ENCODE measurements at places on chromosomes 6 and 20.

- no peak for DNase-seq
Measured at GRCh38 chr6:16576451-16577368, 184.6 kb downstream of the ATXN1 start.

- no peak for DNase-seq
Measured at GRCh38 chr20:6832811-6833210, 65.3 kb downstream of the BMP2 start.

DNA sequence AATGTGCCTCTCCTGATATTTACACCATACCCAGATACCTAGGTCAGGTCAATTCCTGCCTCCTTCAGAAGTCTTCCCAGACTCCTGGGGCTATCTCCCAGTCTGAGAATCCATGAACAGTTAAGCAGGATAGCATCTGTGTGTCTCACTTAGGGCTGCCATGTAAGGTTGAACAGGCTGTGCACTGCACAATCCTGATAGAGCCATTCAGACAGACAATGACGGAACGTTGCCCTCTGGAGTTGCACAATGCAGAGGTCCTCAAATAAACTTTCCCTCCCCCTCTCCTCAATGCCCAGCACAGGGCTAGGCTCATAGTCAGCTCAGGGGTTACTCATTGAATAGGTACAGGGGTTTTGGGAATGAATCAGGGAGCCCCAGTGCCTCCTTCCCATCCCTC lies 89.7 kb downstream of the CD40 start:
- no peak for DNase-seq

DNA sequence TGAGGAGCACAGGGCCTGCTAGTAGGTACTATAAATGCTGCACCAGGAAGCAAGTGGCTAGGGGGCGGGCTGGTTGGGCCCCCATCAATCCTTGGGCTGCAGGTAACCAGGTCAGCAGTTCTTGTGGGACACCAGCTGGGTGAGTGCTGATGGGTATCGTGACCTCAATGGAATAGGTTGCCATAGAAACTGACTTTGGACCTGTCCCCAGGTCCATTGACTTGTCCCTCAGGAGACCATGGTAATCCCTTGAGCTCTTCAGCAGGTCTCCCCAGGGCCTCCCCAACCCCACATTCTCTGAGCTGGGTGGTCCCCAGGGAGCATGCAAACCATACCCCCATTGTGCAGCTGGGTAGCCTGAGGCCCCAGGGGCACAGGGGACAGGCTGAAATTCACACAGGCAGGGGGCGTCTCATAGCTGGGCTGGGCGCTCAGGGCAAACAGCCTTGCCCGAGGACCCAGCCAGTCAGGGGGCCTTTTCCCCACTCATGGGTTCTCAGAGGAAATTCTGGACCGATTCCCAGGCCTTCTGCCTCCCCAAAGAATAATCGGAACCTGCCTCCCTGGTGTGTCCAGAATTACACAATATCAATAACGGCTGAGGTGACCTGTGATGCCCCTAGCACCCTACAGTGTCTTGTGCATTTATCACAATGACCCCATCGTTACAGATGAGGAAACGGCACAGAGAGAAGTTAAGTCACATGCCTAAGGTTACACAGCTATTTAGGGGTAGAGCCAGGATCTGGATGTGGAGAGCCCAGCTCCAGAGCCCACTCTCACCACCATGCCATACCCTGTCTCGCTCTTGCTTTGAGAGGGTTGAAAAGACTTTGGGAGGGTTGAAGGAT lies 35.9 kb downstream of the SRC start:
- no peak for DNase-seq

DNA sequence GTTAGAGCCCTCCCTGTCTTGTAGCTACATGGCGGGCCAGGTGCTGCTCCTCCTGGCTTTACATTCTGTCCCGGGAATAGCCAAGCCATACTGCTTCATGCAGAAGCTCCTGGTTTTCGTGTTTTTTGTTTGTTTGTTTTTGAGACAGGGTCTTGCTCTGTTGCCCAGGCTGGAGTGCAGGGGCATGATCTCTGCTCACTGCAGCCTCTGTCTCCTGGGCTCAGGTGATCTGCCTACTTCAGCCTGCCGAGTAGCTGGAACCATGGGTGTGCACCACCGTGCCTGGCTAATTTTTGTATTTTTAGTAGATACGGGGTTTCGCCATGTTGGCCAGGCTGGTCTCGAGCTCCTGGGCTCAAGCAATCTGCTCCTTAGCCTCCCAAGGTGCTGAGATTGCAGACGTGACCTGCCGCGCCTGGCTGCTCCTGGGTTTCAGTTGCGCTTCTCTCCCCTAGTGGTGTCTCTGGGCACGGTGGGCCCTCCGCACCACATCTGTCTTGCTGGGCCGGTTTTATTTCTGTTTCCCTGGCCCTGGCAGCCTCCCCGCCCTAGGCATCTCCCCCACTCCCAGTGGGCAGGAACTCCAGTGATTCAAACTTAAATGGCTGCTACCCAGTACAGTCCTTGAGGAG lies 12.9 kb downstream of the CDYL start:
- DNase-seq, result no peak

DNA sequence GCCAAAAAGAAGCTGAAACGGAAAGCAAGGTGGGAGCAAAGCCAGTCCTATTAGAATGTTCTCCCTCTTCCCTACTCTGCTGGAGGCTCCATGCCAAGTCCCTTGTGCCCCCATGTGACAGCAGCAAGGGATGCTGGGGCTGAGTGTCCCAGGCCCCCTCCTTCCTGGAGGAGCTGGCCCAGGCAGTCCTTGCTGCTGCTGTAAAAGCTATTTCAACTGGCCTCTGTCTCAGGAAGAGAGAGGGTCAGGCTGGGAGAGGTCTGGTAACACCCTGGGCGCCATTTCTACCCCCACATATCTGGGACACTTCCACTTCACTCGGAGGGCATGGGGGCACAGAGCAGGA lies 25.0 kb downstream of the TTBK1 start:
- peak; percentile 32 for DNase-seq

DNA sequence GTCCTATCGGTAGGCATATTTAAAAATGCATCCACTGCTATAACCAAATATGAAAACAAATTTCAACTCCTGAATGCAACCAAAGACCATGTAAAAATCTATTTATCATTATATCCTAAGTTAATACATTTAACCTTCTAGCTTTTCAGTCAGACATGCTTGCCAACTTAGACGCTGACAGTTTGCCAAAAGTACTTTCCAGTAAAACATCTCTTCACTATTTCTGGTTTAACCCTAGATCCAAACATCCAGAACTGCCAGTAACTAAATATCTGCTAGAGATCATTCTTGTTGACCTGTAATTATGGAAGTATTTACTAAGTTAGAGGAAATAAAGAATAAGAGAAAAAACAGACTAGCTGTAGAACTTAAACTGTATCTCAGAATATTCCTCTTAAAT lies 210.2 kb upstream of the THEMIS start:
- no peak for DNase-seq

GRCh38 chr6:15380351-15380750 lies 134.5 kb downstream of the JARID2 start:
- no peak for DNase-seq

DNA sequence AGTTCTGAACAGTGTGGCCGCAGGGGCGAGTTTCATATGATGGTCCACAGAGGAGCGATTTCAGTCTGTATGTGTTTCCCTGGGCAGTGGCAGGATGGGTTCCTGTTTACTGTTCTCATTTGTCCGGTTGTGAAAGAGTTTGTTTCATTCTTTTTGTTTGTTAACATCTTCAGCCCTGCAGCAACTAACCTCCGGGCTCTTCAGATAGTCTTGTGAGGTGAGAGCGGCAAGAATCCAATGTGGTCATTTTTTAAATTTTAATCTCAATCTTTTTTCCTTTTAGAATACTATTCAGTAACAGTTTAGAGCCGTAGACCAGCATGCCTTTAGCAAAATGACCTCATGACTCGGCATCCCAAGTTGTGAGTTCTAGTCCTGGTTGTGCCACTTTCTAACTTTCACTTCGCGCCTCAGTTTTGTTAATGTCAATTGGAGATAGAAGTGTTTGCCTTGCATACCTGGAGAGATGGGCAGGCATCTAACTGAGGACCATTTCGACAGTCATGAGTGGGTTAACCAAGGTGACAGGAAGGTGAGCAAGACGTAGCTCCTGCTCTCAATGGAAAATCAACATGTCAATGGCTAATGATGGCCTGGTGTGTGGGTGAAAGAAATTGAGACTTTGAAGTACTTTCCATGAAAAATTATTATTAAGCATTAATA lies 38.5 kb upstream of the PXDC1 start:
- DNase-seq, result no peak

- DNase-seq, result no peak
Measured at GRCh38 chr6:163288066-163288465, 126.5 kb upstream of the QKI start.

DNA sequence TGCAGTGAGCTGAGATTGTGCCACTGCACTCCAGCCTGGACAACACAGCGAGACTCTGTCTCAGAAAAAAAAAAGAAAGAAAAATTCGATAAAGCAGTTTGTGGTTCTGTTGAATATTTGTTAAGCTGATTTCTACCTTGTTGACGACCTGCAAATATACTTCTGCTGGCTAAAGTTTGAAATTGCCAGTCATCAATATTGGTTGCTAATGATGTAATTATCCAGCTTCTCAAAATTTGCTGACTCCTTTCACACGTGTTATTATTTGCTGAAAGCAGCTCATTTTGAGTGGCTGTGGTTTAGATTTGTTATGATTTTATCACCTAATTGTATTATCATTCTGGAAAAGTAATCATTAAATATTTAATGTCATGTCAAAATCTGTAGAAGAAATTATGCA lies 774.3 kb downstream of the QKI start:
- no peak for DNase-seq

- no peak for DNase-seq
Measured at GRCh38 chr20:59831916-59832270, 101.5 kb downstream of the SYCP2 start.

DNA sequence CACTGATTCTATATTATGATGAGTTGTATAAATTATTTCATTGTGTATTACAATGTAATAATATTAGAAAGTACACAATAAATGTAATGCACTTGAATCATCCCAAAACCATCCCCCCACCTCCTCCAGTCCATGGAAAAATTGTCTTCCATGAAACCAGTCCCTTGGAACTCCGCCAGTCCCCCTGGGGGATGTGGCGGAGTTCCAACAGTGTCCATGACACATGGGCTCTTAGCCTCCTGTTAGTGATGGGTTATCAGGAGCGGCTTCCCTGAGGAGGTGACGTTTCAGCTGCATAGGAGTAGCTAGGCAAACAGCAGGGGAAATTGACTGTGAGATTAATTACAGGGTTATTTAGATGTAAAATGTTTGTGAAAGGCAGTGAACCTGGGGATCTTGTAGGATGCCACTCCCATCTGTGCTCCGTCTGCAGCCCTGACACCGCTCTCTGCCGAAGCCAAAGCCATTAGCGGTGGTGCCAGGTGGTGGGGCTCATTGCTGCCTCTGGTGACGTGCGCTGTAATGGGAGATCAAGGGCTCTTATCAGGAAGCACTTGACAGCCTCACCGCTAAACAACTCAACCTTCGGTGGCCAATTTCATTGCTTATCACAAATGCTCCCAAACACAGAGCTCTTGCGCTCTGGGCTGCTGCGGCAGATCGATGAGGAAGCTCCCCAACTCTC lies 81.6 kb upstream of the MC3R start:
- no peak for DNase-seq

GRCh38 chr20:5822569-5822968 lies 72.4 kb downstream of the SHLD1 start:
- no peak for DNase-seq

GRCh38 chr6:111553580-111553979 lies 52.1 kb downstream of the TRAF3IP2 start:
- no peak for DNase-seq
